ENCODE measurements at places on chromosomes 13 and 19. TPM values are rescaled to one million over a fixed set of nuclear protein-coding genes. Genes with fewer than 3 reads are reported as not detected.

Gene GNA15
- total RNA-seq, result 4.7 TPM

Gene NOVA2
- 2.7 TPM for total RNA-seq

Gene OR7D2
- total RNA-seq, result 0.12 TPM

Gene VAV1
- 6.5 TPM for total RNA-seq

Gene HIF3A
- total RNA-seq, result 194 TPM

Gene CALR
- total RNA-seq, result 525 TPM

Gene IZUMO4
- 8.6 TPM for total RNA-seq

Gene IFNL2
- not detected for total RNA-seq

Gene ONECUT3
- total RNA-seq, result not detected

Gene CEACAM1
- total RNA-seq, result 14.2 TPM

Gene HNRNPA1L2
- 3.7 TPM for total RNA-seq

Gene ZNF132
- 11.8 TPM for total RNA-seq

Gene NLRP11
- 0.18 TPM for total RNA-seq

Gene CRTC1
- total RNA-seq, result 10.2 TPM

Gene SIGLEC12
- 0.12 TPM for total RNA-seq

Gene ZNF850
- 8.2 TPM for total RNA-seq

Gene DNASE2
- 15.4 TPM for total RNA-seq

Gene MED16
- 62.2 TPM for total RNA-seq

Gene F10
- 16.6 TPM for total RNA-seq

Gene MAG
- total RNA-seq, result 9.2 TPM

Gene ZNF69
- 23.3 TPM for total RNA-seq

Gene UQCR11
- 49.7 TPM for total RNA-seq

Gene SELENOV
- total RNA-seq, result 4.7 TPM

Gene FFAR3
- total RNA-seq, result 0.76 TPM

Gene LENG9
- total RNA-seq, result 2.9 TPM

Gene LILRB2
- 4.2 TPM for total RNA-seq

Gene ZNF829
- 3.3 TPM for total RNA-seq

Gene OR10H5
- total RNA-seq, result not detected

Gene CD177
- 29.0 TPM for total RNA-seq

Gene F2RL3
- total RNA-seq, result 9.8 TPM
